ENCODE measurements at places on chromosomes 4 and X.

DNA sequence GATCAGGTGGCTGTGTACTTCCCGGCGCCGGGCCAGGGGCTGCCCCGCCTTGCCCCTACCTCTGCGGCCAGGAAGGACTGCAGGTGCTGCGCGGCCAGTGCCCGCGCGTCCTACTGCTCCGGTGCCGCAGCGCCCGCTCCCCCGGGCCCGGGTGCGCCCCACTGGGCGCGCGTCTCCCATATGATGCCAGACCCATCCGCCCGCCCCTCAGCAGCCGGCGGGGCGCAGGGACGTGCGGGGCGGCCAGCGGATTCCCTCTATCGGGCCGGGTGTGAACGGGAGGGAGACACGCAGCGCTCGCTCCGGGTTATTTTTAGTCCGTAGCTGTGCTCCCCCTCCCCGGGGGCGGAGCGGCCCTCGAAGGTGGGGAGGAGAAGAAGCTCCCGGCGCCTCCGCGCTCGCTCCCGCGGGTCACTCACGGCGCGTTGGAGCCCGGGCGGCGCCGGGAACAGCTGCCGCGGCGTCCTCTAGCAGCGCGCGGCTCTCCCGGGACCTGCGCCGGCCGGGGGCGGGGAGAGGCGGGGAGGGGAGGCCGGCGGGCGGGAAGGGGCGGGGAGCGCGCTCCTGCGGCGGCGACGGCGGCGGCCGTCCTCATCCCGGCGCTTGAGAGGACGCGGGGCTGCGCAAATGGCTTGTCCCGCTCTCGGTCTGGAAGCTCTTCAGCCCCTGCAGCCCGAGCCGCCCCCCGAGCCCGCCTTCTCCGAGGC, 103.6 kb downstream of the UCHL1 start:
- DNase-seq, result peak; percentile 63

GRCh38 chr4:150582146-150582872, at the start of gene MAB21L2:
Gene MAB21L2 (plus strand): TSS chr4:150582151. CDS start chr4:150583030, 879 bp downstream.
- DNase-seq, result peak; percentile 49

DNA sequence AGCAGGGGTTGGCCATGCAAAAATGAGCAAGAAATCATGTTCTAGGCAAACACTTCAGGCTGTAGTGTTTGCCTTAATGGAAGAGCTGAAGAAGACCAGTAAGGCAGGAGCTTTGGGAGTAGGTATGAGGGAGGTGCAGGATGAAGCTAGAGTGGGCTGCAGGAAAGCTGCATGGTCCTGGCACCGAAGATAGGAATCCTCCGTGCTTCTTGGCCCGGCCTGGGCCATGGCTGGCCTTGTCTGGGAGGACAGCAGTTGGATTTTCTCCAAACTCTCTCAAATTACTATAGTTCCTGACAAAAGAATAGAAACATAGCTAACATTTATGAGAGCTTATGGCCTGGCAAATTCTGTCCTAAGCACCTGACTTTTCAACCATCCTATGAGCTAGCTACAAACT, 116.5 kb downstream of the UCHL1 start:
- no peak for DNase-seq

DNA sequence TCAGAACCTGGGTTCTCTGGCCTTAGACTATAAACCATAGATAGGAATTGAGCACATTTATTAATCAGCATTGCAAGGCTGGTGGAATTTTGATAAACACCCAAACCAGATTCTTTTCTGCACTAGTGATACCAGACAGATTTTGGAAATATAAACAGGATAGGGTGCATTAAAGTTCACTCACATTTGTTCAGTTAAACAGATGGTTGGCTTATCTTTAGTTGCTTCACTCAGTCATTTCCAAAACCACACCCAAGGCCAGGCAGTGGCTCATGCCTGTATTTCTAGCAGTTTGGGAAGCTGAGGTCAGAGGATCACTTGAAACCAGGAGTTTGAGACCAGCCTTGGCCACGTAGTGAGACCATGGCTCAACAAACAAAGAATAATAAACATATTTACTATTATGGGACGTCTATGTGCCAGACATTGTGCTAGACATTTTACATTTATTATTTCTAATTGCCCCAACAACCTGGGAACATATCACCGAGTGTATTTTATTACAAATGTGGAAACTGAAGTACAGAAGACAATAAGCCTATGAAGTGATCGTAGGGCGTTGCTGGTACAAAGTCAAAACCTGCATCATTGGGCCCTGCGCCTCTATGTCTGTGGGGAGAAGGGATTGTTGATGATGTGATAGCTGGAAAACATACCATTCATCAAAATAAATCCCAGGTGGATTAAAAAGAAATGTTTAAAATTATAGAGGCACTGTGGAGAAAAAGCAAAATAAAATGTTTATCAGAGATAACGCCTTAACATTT, 15.0 kb downstream of the ADD1 start:
- DNase-seq, result peak; percentile 81

DNA sequence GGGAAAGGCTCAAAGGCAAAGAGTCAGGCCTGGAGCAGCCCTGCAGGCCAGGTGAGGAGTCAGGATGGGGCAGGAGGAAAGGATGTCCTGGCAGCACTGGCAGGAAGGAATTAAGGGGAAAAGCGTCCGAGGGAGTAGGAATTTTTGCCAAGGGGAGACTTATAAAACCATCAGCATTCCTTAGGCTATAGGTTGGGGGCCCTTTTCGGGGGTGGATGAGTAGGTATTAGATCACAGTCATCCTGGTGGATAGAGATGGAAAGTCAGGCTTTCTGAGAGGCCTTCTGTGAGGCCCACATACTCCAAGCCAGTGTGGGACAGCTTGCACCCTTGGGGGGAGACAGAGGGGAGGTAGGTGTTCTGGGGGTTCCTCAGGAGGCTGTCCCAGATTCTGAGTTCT, 12.3 kb downstream of the STARD8 start:
- no peak for DNase-seq

DNA sequence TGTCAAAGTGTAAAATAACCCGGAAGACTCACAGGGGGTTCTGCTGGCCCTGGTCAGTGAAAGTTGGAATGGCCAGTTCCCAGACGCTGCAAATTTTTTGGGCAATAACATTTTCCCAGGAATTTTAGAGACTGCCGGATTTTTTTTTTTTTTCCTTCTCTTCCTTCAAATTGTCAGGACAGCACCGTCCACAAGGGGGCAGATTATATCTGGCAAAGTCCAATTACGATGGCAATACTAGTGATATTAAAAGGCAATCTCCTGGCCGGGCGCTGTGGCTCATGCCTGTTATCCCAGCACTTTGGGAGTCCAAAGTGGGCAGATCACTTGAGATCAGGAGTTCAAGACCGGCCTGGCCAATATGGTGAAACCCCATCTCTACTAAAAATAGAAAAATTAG, 20.5 kb downstream of the SLC25A5 start:
- DNase-seq, result peak; percentile 41

GRCh38 chr4:8199594-8200301, 658 bp downstream of the SH3TC1 start:
- no peak for DNase-seq

Data from iris pigment epithelial cell (primary cell).